ENCODE measurements at places on chromosomes 4 and X. TPM values are rescaled to one million over a fixed set of nuclear protein-coding genes. Genes with fewer than 3 reads are reported as not detected.

ARX gene
- not detected for total RNA-seq

TRAM1L1 gene
- 0.57 TPM for total RNA-seq

RBMXL3 gene
- total RNA-seq, result not detected

GLA gene
- 12.6 TPM for total RNA-seq

GEMIN8 gene
- 9.3 TPM for total RNA-seq

UGT2B7 gene
- not detected for total RNA-seq

DNA sequence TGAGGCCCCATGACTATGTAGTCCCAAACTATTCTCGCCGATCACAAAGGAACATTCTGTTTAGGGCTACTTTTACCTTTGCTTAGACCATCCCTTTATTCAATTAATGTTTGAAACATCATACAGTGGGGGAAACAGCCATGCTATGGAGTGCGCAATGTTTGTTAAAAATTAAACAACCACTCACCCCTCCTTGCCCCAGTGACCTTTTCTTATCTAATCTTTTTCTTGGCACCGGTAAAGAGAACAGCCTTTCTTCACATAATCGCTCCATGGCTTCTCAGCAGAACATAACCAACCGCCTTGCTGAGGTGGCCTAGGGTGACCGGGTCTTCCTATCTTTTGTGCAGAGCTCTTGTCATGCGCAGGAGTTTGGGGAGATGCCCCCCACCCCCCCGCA, 152.6 kb downstream of the VCX3A start:
- DNase-seq, result no peak

- no peak for DNase-seq
These were observed 822 bp downstream of the ZNF275 start for GRCh38 chrX:153334654-153335295.

DNA sequence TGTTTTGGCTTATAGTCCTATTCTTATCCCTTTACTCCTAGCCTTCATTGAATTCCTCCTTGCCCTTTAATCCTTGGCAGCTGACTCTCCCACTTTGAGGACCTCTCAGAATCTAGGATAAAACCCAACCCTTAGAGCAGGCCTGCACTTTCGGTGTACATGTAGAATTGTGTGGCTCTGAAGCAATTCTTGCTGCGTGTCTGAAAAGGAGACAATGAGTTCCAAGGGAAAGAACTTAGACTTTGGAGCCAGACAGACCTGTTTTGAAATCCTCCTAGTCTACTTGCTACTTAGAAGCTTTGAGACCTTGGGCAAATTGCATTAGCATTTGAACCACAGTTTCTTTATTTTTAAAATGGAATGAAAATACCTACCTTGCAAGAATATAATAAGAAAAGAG, 175.2 kb downstream of the BEND2 start:
- DNase-seq, result no peak

GRCh38 chrX:134682081-134682480, 23.8 kb upstream of the PLAC1 start:
- no peak for DNase-seq

- DNase-seq, result no peak
These were observed 130.5 kb upstream of the APOOL start for GRCh38 chrX:84873176-84873575.

- no peak for DNase-seq
These were observed 199.3 kb upstream of the FAT4 start for GRCh38 chr4:125115476-125115875.

DNA sequence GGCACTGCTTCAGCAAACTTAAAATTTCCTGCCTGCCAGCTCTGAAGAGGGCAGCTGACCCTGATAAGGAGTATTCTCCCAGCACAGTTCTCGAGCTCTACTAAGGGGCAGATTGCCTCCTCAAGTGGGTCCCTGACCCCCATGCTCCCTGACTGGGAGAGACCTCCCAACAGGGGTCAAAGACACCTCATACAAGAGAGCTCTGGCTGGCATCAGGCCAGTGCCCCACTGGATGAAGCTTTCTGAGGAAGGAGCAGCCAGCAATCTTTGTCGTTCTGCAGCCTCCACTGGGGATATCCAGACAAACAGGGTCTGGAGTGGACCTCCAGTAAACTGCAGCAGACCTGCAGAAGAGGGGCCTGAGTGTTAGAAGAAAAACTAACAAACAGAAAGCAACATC, 1118.3 kb upstream of the ADGRL3 start:
- DNase-seq, result no peak

GRCh38 chrX:85828771-85829170, 218.6 kb downstream of the CHM start:
- DNase-seq, result no peak

DNA sequence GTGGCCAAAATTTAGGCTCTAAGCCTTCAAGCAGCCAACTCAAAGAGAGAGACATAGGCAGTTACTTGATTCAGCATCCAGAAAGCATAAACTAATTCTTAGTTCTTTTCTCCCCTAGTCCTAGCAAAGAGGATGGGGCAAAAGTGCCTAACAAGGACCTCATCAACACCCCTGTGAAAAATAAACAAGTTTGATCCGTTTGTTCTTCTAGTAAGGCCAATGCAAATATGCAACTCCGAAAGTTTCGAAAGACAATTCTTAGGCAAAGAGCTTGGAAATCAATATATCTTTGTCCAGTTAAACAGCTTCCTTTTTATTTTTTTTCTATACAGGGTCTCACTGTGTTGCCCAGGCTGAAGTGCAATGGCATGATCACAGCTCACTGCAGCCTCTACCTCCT, 31.0 kb upstream of the EGFL6 start:
- DNase-seq, result no peak

DNA sequence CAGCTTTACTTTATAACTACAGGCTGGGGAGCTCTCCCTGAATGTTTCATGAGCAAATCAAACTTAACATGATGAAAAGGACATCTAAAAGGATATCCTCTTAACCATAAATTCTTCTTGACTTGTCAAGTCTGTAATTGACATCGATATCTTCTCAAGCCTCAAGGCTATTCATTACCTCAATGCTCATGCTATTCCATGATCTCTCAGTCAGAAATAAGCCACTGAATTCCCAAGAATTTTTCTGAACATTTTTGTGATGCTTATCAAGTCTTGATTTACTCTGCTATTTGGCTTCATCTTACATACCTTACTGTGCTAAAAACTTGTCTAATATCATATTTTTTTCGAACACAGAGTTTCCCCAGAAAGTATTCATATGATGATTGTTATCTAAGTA, 433.4 kb downstream of the PDGFC start:
- no peak for DNase-seq

DNA sequence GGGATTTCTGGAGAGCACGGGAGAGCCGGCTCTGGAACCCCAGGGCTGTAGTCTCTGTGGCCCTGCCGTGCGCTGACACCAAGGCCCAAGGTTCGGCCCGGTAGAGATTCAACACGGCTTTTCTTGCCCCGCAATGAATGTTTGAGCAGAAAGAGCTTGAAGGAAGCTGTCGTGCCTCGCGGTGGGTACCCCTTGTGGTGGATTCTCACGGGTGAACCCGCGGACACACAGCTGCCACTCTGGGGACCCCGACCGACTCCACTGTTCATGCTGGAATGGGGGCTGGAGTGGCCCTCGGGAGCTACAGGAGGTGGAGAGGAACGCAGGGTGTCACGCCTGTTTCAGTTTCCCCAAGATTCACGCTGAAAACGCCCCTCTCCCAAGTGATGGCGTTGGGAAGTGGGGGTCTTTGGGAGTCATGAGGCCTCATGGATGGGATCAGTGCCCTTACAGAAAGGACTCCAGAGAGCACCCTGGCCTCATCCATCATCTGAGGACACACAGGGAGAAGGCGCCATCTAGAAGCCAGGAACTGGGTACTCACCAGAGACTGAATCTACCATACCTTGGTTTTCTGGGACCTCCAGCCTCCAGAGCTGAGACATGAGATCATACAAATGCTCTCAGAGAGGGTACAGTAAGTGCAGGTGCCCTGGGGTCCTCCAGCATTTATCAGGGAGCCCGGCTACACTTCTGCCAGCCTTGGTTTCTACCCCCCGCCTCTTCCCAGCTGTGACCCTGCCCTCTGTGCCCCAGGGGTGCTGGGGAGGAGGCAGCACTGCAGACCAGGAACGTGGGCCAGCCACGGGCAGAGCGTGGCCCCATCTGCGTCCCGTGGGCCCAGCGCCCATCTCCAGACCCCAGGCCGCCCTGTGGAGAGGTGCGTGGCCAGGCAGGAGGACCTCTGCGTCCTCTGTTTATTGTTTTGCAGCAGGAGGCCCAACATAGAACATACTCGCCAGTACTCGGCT, 6.4 kb downstream of the SLC25A6 start:
- DNase-seq, result no peak

DNA sequence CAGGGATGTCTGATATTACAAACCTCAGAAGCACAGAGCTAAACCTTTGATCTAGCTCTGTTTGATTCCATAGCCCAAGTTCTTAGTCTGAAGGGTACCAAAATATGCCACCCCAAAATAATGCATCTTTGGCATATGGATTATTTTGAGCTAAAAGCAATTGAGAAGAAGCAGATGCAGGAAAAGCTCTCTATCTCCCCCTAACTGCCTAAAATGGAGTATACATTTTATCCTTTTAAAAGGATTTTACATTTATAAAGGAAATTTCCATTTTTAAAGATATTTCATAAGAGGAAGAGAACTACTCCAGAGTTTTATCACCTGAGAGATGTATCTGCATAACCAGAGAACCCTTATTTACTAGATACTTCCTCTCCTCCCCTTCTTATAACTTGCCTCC, 158.7 kb downstream of the ZNF674 start:
- DNase-seq, result no peak

DNA sequence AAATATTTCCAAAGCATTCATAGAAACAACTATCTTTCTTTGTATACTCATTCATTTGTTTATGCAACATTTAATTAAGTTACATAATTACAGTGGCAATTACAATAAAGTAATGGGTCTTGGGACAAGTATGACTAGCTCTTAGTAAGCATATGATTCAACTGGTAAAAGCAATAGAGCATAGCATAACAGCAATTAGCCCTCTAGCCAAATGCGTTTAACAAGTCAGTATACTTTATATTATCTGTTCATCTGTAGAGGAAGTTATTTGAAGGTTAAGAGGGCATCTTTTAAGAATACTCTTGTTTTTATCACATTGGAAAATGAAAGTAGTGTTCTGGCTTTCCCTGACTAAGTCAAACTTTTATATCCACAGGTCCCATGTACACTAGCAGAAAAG, 198.1 kb upstream of the UGT8 start:
- no peak for DNase-seq

DNA sequence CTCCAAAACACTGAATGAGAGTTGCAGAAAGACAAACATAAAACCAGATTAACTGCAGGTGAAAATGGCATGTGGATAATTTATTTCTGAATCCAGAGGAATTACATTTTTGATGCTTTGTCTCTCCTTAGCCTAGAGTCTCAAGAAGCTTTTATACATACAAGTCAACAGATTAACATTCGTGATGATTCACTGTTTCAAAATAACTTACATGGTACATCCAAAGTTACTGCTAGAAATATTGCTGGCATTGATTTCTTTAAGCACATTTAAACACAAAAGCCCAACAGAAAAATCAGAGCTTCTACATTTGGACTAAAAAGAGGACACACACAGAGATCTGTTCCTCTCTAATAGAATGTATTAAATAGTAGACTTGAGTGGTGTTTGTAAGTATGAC, 105.6 kb downstream of the AMELX start:
- no peak for DNase-seq

- no peak for DNase-seq
These were observed 10.7 kb downstream of the CCNQ start for GRCh38 chrX:153588021-153588781.

Measured in Right ventricle myocardium inferior (tissue), 1 donor.